ENCODE measurements at places on chromosomes 12 and 14. TPM values are rescaled to one million over a fixed set of nuclear protein-coding genes. Genes with fewer than 3 reads are reported as not detected.

The POU6F1 gene
- total RNA-seq, result 0.57 TPM

The OR6C2 gene
- total RNA-seq, result not detected

The GUCY2C gene
- total RNA-seq, result 0.08 TPM

The LHX5 gene
- total RNA-seq, result 1.2 TPM

The KLHL33 gene
- not detected for total RNA-seq
